ENCODE measurements at places on chromosomes 3 and 15. TPM values are rescaled to one million over a fixed set of nuclear protein-coding genes. Genes with fewer than 3 reads are reported as not detected.

GRCh38 chr15:95669146-95669922 lies 661.2 kb upstream of the NR2F2 start:
- H3K27ac ChIP-seq = peak overlapping the region; percentile 21
- H3K27me3 ChIP-seq = no peaks in the 10 kb centered on the region
- no peak for DNase-seq
- H3K36me3 ChIP-seq = no peaks in the 10 kb centered on the region
- H3K4me1 ChIP-seq = no peaks in the 10 kb centered on the region
- H3K4me3 ChIP-seq = no peak overlapping the region

The TMEM108 gene
- polyA plus RNA-seq = 53.2 TPM

- no peaks in the 10 kb centered on the region for H3K36me3 ChIP-seq
- peak; percentile 37 for DNase-seq
- no peak overlapping the region for H3K4me3 ChIP-seq
- H3K27ac ChIP-seq = peak overlapping the region; percentile 0
- H3K27me3 ChIP-seq = no peaks in the 10 kb centered on the region
These were observed 56.3 kb upstream of the FSTL1 start for GRCh38 chr3:120506828-120507774.

GRCh38 chr15:89916660-89917059 lies 3.9 kb upstream of the ARPIN start:
- peaks cover 14% of the 10 kb centered on the region for H3K27me3 ChIP-seq
- H3K4me1 ChIP-seq = peaks cover 10% of the 10 kb centered on the region
- no peak for DNase-seq
- no peak overlapping the region for H3K4me3 ChIP-seq
- H3K27ac ChIP-seq = no peak overlapping the region

GRCh38 chr3:170471149-170471548 lies 52.5 kb downstream of the CLDN11 start:
- H3K4me1 ChIP-seq = no peaks in the 10 kb centered on the region
- H3K27ac ChIP-seq = no peak overlapping the region
- no peak for DNase-seq
- H3K36me3 ChIP-seq = no peaks in the 10 kb centered on the region
- no peak overlapping the region for H3K4me3 ChIP-seq

Measured in left lung (tissue), 14 donors.